Melanocyte of skin (primary cell): ENCODE measurements at places on chromosomes 5 and 9. TPM values are rescaled to one million over a fixed set of nuclear protein-coding genes. Genes with fewer than 3 reads are reported as not detected.

The IFNA21 gene
- total RNA-seq = not detected in 2 replicates

The ST8SIA4 gene
- 0.33 and 0.93 TPM in 2 replicates for total RNA-seq

The ZNF367 gene
- total RNA-seq = 3.1 and 6.9 TPM in 2 replicates

The LRRC70 gene
- total RNA-seq = 1.00 and 1.7 TPM in 2 replicates

The CDH6 gene
- not detected in 2 replicates for total RNA-seq

The PRLR gene
- total RNA-seq = 0.34 TPM in 1 of 2 replicates, not detected in the other

The MSMP gene
- total RNA-seq = not detected in 2 replicates

The ADAMTS2 gene
- total RNA-seq = 2.0 and 3.1 TPM in 2 replicates
